ENCODE measurements at places on chromosomes 11 and 22.

GRCh38 chr11:132670921-132671675, 861.2 kb downstream of the OPCML start:
- DNase-seq, result no peak

DNA sequence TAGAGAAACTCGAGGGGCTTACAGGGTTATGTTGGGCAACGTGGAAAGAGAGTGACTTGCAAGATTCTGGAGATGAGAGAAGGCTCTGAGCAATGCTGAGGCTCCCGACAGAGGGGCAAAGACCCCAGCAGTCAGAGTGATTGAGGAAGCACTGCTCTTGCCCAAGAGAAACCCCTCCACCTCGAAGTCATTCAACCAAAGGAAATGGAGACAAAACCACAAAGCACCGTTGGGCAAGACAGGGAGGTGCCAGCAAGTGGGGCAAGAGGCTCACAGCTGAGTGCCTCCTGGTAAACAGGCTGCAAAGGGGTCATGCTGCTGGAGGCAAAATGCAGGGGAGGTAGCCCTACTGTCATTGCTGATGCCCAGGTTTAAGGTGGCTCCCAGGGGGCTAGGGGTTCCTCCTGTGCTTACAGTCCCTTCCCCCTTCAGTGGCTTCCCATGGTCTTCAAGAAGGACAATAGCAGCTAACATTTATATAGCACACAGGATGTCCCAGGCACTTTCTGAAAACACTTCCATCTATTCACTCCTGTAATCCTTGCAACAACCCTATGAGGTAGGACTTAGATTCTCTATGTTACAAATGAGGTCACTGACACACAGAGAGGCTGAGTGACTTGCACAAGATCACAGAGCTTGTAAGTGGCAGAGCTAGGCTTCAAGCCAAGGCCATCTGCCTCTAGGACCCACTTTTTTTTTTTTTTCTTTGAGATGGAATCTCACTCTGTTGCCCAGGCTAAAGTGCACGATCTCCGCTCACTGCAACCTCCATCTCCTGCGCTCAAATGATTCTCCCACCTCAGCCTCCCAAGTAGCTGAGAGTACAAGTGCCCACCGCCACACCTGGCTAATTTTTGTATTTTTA, 18.1 kb upstream of the MYH9 start:
- no peak for DNase-seq

DNA sequence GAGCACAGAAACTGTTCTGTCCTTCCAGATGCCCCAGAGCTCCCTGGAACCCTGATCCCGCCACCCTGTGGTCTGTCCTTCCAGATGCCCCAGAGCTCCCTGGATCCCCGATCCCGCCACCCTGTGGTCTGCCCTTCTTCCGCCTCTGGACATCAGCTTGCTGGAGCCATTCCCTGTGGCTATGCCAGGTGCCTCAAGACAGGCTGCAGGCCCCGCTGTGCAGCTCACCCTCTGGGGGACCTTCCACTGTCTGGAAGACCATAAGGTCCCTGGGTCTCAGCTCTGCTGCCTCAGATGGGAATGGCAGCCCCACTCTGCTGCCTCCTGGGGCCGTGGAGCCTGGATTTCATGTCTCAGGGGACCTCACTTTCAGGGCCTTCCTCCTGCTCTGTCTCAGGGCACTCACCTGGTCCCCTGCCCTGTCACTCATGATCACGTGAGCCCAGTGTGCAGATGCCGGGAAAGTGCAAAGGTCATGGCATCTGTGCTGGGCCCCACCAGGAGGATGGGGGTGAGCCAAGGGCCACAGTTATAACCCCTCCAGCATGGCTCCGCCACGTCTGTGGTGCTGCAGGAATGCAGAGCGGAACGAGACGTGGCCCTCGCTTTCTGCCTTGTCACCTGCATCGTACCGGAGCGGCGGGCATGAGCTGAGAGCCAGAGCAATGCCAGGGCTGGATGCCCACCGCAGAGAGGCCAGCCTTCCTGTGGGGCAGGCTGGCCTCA, 1520.7 kb downstream of the BRD1 start:
- no peak for DNase-seq

DNA sequence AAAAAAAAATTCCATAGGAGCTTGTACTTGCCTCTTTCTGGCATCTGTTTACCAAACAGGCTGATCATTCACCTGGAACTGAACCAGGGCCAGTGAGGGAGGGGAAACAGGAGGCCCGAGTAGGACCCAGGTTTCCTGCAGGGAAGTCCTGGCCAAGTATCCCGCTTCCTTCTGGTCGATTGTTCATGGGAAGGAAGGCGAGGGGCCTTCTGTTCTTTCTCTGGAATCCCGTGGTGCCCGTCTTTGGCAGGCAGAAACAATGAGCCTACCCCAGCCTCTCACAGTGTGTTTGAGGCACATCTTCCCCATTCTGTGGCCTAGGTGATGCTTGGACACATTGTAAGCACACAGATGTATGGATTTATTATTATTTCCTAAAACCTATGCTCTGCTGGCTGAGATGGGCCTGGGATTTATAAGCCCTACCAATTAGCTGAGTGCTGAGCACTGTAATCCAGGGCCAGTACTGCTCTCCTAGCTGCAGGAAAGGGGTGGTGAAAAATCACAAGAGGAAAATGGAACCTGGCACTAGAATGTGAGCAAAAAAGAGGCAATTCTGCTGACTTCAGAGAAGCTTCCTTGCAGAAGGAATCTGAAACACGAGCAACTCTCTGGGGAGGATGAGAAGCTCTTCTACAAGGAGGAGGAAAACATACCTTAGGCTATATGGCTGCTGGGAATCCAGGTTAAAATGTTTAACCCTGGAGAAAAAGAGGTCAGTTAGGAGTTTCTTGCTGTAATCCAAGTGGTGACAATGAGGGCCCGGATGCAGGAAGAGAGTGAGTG, 53.5 kb downstream of the PRR5L start:
- no peak for DNase-seq

- DNase-seq, result peak; percentile 13
Observed at GRCh38 chr11:32358729-32359128, 76.6 kb downstream of the WT1 start.

All from NCI-H69 (cell line).